ENCODE measurements at places on chromosomes 6 and 20. TPM values are rescaled to one million over a fixed set of nuclear protein-coding genes. Genes with fewer than 3 reads are reported as not detected.

- no peaks in the 10 kb centered on the region for H3K27me3 ChIP-seq
- H3K36me3 ChIP-seq: no peaks in the 10 kb centered on the region
- DNase-seq: no peak
- H3K4me1 ChIP-seq: peaks cover 74% of the 10 kb centered on the region
Measured at GRCh38 chr6:2852921-2853322, 11.3 kb upstream of the SERPINB1 start.

- H3K36me3 ChIP-seq: peaks cover 2% of the 10 kb centered on the region
- H3K27me3 ChIP-seq: no peaks in the 10 kb centered on the region
- no peak overlapping the region for H3K27ac ChIP-seq
Measured at GRCh38 chr20:19565736-19566135, 192.3 kb upstream of the RIN2 start.

GRCh38 chr6:42694586-42694985, 27.8 kb downstream of the PRPH2 start:
- H3K4me1 ChIP-seq: peaks cover 36% of the 10 kb centered on the region
- H3K27ac ChIP-seq: peak overlapping the region; percentile 52
- no peaks in the 10 kb centered on the region for H3K27me3 ChIP-seq
- H3K36me3 ChIP-seq: peaks cover 6% of the 10 kb centered on the region
- no peak for DNase-seq
- no peak overlapping the region for H3K4me3 ChIP-seq

DNA sequence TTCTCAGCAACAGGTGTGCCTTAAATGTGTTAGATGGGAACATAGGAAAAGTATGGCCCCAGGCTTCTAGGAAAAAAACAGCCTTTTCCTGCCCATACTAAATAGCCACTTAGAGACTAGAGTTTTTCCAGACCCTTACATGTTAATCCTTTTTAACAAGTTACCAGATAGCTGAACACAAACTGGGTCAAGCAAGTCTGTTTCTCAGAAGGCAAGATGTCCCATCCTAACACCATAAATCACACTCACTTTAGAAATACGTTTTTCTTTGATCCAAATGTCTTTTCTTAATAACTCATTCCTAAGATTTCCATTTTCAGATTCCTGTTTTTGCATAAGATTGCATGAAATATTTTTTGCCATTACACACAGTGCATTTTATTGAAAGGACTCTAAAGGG, 241.3 kb downstream of the KCNQ5 start:
- H3K4me3 ChIP-seq: no peak overlapping the region
- no peaks in the 10 kb centered on the region for H3K27me3 ChIP-seq
- H3K4me1 ChIP-seq: peaks cover 10% of the 10 kb centered on the region

DNA sequence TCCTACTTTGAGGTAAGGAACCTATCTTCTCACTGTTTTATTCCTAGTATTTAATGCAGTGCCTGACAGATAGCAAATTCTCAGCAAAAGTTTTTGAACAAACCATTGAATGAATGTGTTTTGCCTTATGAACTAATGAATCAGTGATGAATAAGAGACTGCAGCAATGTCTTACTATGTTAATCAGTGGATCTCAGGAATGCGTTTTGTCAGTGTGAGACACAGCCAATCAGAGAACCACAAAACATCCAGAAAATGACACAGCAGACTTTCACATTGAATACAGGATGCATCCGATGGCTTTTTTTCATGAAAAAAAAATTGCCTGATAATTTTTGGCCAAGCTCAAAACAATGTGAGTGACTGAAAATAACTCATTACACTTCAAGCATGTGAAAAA, 270.5 kb downstream of the BMP2 start:
- no peaks in the 10 kb centered on the region for H3K36me3 ChIP-seq
- H3K27me3 ChIP-seq: no peaks in the 10 kb centered on the region
- no peaks in the 10 kb centered on the region for H3K4me1 ChIP-seq
- no peak for DNase-seq

DNA sequence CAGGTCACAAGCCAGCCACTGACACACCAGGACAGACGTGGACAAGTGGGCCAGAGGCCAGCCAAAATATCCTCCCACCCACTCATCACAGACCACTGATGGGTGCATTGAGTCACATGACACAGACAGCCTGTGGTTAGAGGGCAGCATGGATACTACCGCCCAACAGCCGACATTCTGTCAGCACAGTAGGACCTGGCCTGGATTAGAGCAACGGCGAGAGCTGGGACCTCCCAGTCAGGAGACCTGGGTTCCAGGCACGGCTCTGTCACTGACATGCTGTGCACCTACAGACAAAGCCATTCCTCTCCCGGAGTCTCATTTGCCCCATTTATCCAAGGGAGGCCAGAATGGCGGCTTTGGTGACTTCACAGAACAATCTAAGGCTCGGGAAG, 8.0 kb downstream of the ZNF335 start:
- no peak overlapping the region for H3K4me3 ChIP-seq
- no peaks in the 10 kb centered on the region for H3K4me1 ChIP-seq
- DNase-seq: no peak
- H3K27ac ChIP-seq: no peak overlapping the region
- no peaks in the 10 kb centered on the region for H3K27me3 ChIP-seq

DNA sequence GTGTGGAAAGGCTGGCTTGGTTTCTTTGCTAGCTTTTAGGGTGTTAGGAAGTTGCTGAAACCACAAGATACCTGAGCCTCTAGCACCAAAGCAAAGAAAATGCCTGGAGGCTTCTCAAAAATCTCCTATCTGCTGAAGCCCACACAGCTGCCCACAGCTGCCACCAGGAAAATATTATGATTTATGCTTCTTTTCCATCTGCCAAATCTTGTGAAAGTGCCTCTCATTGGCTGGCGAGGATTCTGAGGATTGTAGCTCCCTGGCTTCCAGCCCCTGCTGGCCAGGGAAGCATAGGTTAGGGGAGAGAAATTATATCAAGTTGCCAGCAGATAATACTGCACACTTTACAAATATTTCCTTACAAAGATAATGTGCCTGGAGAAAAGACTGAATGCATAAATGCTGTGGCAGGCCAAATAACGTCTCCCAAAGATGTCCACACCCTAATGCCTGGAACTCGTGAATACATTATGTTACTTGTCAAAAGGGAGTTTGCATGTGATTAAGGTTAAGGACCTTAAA, 98.4 kb downstream of the MRPL14 start:
- no peak for DNase-seq
- no peaks in the 10 kb centered on the region for H3K36me3 ChIP-seq
- H3K27me3 ChIP-seq: peaks cover 15% of the 10 kb centered on the region
- H3K27ac ChIP-seq: no peak overlapping the region
- H3K4me3 ChIP-seq: no peak overlapping the region

- H3K36me3 ChIP-seq: no peaks in the 10 kb centered on the region
- no peaks in the 10 kb centered on the region for H3K27me3 ChIP-seq
- H3K4me3 ChIP-seq: no peak overlapping the region
- H3K4me1 ChIP-seq: no peaks in the 10 kb centered on the region
- no peak for DNase-seq
Measured at GRCh38 chr6:166697113-166697512, 70.1 kb upstream of the RPS6KA2 start.

- no peak overlapping the region for H3K4me3 ChIP-seq
- no peak for DNase-seq
- no peaks in the 10 kb centered on the region for H3K27me3 ChIP-seq
- H3K27ac ChIP-seq: no peak overlapping the region
Measured at GRCh38 chr6:133977983-133978895, 25.2 kb downstream of the TBPL1 start.

- H3K27ac ChIP-seq: peak overlapping the region; percentile 38
- H3K4me3 ChIP-seq: peak overlapping the region; percentile 24
- peak; percentile 33 for DNase-seq
- no peaks in the 10 kb centered on the region for H3K27me3 ChIP-seq
Measured at GRCh38 chr6:55868771-55869479, 6.5 kb downstream of the BMP5 start.

DNA sequence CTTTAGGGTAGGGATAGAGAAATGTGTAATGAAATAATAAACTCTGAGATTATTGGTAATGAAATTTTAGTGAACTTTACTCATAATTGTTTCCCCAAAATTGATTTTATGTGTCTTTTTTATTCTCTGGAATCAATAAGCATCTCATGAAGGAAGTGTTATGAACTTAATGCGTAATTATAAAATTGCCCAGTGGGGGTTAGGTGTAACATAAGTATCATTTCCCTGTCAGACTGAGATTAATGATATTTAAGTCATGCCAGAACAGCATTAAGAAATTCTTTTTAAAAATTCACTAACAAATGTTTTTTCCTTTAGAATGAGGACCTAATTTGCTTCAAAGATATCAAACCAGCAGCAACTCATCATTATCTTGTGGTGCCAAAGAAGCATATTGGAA, 10.0 kb downstream of the HINT3 start:
- H3K36me3 ChIP-seq: no peaks in the 10 kb centered on the region
- no peaks in the 10 kb centered on the region for H3K27me3 ChIP-seq
- peaks cover 4% of the 10 kb centered on the region for H3K4me1 ChIP-seq
- no peak overlapping the region for H3K4me3 ChIP-seq
- no peak overlapping the region for H3K27ac ChIP-seq

- no peak for DNase-seq
- no peaks in the 10 kb centered on the region for H3K36me3 ChIP-seq
- H3K27me3 ChIP-seq: no peaks in the 10 kb centered on the region
- H3K4me1 ChIP-seq: peaks cover 91% of the 10 kb centered on the region
- H3K27ac ChIP-seq: no peak overlapping the region
- no peak overlapping the region for H3K4me3 ChIP-seq
Measured at GRCh38 chr6:112038268-112038667, 15.6 kb upstream of the CCN6 start.

DNA sequence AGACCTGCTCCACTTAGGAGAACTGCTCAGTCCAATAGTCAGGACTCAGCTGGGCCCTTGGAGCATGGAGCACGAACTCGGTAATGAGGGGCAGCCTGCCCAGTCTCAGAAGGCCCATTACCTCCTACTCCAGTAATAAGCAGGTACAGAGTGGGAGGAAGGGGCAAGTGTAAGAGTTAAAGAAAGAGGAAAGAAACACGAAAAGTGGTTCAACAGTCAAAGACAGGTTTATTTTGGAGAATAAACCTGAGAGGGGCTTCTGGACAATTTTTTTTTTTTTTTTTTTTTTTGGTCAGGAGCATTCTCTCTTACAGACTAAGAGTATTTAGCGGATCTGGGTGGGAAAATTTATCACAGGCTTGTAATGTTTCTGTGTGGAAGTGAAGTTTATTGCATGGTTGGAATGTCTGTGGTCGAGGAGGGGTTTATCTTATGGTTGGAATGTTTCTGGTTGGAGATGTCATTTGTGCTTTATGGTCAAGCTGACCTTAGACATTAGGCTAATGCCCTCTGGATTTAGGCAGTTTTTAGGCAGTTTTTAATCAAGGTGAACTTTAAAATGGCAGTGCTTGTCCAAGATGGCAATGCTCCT, 340.1 kb downstream of the BCKDHB start:
- no peaks in the 10 kb centered on the region for H3K36me3 ChIP-seq
- H3K27ac ChIP-seq: no peak overlapping the region
- H3K27me3 ChIP-seq: no peaks in the 10 kb centered on the region
- no peaks in the 10 kb centered on the region for H3K4me1 ChIP-seq

DNA sequence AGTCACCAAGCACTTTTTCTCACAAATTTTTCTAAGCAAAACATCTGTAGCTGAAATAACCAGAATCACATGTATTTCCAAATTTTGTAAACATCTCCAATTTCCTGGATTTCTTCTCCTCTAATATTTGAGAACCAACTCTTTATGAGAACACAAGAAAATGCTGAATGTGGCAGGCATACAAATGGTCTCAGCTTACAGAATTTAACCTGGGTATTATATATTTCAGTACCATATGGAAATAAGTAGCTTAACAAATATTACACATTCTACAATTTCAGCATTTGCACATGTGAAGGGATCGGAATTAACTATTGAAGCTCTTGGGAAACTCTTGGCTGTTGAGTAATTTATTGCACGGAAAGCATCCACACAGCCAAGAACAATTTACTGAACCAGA, 92.5 kb downstream of the TBXT start:
- no peaks in the 10 kb centered on the region for H3K4me1 ChIP-seq
- H3K27me3 ChIP-seq: peaks cover 9% of the 10 kb centered on the region
- no peak overlapping the region for H3K4me3 ChIP-seq
- no peak overlapping the region for H3K27ac ChIP-seq

HLA-G gene
- total RNA-seq: not detected

NEDD9 gene
- 36.4 TPM for total RNA-seq

BPIFB4 gene
- not detected for total RNA-seq

HLA-DMB gene
- total RNA-seq: 3.6 TPM

CDH22 gene
- not detected for total RNA-seq

SRMS gene
- total RNA-seq: not detected

All from activated T-cell treated with anti-CD3 and anti-CD28 coated beads, Interleukin-2, amount 50 U/mL, for 72 hours (primary cell).